ENCODE measurements at places on chromosomes 2 and 18.

- no peak overlapping the region for H3K4me3 ChIP-seq
- no peaks in the 10 kb centered on the region for H3K36me3 ChIP-seq
- H3K27ac ChIP-seq = no peak overlapping the region
- no peak for DNase-seq
Observed at GRCh38 chr18:13551305-13551603, 175.1 kb downstream of the FAM210A start.

DNA sequence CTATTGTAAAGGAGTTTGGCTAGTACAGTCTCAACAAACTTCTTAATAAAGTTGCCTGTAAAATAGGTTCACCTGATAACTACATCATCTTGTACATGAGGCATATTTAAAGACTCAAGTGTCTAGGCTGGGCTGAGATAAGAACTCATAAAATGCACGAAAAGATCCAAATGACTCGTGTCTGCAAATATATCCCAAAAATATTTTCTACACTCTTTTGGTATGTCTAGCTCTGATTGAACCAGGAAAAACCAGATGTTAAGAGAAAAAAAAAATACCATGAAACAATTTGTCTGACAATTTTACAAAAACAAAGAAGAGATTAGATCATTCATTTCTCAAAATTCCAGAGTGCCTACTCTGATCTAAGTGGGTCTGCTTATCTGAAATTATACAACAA, 166.9 kb upstream of the OSR1 start:
- H3K27me3 ChIP-seq = peaks cover 2% of the 10 kb centered on the region
- H3K36me3 ChIP-seq = no peaks in the 10 kb centered on the region
- no peak overlapping the region for H3K4me3 ChIP-seq
- DNase-seq = no peak

- peaks cover 8% of the 10 kb centered on the region for H3K4me1 ChIP-seq
- H3K4me3 ChIP-seq = no peak overlapping the region
- H3K27me3 ChIP-seq = peaks cover 2% of the 10 kb centered on the region
- no peaks in the 10 kb centered on the region for H3K36me3 ChIP-seq
- H3K27ac ChIP-seq = no peak overlapping the region
Observed at GRCh38 chr2:160993654-160994061, 166.6 kb upstream of the TANK start.

- H3K4me3 ChIP-seq = no peak overlapping the region
- peaks cover 2% of the 10 kb centered on the region for H3K27me3 ChIP-seq
- DNase-seq = no peak
- peaks cover 5% of the 10 kb centered on the region for H3K4me1 ChIP-seq
- no peaks in the 10 kb centered on the region for H3K36me3 ChIP-seq
Observed at GRCh38 chr2:128622371-128622770, 303.7 kb upstream of the HS6ST1 start.

- peaks cover 20% of the 10 kb centered on the region for H3K27me3 ChIP-seq
- no peak for DNase-seq
- no peaks in the 10 kb centered on the region for H3K36me3 ChIP-seq
- H3K4me3 ChIP-seq = no peak overlapping the region
- H3K4me1 ChIP-seq = no peaks in the 10 kb centered on the region
- no peak overlapping the region for H3K27ac ChIP-seq
Observed at GRCh38 chr2:201933792-201934237, 99.8 kb upstream of the FZD7 start.

DNA sequence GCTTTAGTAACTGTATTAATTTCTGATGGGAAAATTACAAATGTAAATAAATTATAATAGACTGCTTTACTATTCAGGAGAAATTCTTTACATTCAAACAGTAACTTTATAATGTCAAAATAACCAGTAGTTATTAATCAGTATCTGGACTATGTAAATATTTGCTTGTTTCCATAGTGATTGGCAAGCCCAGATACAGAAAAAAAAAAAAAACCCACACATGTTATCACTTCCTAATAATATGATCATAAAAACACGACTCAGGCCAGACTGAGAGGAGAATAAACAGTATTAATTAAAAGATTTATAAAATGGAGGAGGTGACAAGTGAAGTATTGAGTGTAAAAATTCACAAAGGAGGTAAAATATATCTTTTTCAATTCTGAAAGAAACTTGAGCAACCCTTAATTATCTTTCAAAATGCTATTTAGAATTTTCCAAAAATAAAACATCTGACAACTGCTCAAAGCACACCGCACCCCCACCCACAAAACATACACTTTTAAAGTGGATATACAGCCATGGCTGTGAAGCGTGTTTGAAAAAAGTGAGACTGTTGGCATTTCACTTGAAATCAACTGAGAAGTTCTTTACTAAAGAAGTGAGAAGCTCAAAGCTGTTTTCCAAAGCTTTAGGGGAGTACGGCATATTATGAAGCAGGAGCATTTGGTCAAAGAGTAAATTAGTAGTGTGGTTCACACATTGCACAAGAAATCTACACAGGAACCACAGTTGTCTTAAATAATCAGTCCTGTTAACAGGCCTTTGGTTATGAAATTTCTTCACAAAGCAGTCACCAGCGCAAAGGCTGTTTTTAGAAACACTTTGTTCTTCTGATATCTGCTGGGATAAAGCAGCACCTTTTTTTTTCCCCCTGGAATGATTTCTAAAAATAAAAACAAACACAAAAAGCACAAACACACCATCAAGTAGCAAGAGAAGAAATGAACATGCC, 475.8 kb downstream of the TXNL1 start:
- no peaks in the 10 kb centered on the region for H3K36me3 ChIP-seq
- H3K27ac ChIP-seq = peak overlapping the region; percentile 76
- H3K4me3 ChIP-seq = no peak overlapping the region
- DNase-seq = no peak
- no peaks in the 10 kb centered on the region for H3K4me1 ChIP-seq

DNA sequence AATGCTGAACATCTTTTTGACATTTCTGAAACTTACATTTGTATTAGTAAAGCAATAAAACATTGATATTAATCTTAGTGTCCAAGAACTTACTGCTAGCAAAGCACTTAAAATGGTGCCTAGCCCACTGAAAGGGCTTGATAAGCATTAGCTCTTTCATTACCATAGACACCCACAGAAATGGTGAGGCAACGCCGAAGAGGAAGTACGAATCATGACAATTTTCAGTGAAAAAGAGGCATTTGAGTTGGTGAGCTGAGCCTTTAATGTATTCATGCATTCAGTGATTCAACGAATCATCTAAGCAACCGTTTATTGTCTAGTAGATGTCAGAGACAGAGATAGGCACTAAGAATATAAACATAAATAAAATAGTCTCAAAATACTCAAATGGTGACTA, 101.1 kb downstream of the PIGN start:
- peaks cover 23% of the 10 kb centered on the region for H3K36me3 ChIP-seq
- no peaks in the 10 kb centered on the region for H3K27me3 ChIP-seq
- H3K4me1 ChIP-seq = no peaks in the 10 kb centered on the region
- H3K27ac ChIP-seq = no peak overlapping the region
- H3K4me3 ChIP-seq = no peak overlapping the region
- DNase-seq = no peak

DNA sequence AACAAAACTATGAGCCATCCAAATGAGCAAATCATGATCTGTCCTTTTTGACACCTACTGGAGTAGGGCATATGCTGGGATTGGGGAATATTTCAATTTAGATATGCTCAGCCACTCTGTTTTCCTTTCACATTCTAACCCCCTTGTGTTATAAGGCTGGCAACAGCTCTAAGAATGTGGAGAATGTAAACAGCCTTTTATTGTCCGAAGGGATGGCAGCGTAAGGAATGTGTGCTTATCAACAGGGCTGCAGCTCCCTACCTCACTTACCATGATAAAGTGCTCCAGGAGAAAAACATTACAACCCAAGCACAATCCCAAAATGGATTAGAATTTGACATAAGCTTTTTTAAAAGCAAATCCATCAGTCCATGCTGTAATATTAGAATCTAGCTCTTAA, 2.2 kb downstream of the NXPH2 start:
- no peaks in the 10 kb centered on the region for H3K36me3 ChIP-seq
- H3K27ac ChIP-seq = no peak overlapping the region
- no peak overlapping the region for H3K4me3 ChIP-seq
- DNase-seq = no peak
- H3K4me1 ChIP-seq = peaks cover 5% of the 10 kb centered on the region
- peaks cover 8% of the 10 kb centered on the region for H3K27me3 ChIP-seq

DNA sequence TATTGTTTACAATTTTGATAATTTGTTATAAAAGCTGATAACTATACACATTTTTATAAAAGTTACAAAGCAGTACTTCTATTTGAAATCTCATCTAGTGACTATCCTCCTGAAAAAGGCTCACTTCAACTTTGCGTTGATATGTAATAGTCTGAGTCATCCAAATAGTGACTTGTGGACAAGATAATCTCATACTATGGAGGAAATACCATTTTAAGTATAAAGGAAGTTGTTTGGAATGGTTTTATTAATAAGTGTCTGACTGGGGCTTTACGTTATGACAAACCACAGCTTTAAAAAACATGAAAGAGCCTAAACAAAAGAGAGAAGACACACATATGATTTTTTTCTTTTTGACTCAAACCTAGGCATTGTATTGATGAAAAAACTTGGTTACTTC, 272.3 kb upstream of the COL3A1 start:
- no peaks in the 10 kb centered on the region for H3K27me3 ChIP-seq
- no peak for DNase-seq
- no peak overlapping the region for H3K27ac ChIP-seq
- H3K4me1 ChIP-seq = no peaks in the 10 kb centered on the region
